ENCODE measurements at places on chromosomes 2 and 18.

DNA sequence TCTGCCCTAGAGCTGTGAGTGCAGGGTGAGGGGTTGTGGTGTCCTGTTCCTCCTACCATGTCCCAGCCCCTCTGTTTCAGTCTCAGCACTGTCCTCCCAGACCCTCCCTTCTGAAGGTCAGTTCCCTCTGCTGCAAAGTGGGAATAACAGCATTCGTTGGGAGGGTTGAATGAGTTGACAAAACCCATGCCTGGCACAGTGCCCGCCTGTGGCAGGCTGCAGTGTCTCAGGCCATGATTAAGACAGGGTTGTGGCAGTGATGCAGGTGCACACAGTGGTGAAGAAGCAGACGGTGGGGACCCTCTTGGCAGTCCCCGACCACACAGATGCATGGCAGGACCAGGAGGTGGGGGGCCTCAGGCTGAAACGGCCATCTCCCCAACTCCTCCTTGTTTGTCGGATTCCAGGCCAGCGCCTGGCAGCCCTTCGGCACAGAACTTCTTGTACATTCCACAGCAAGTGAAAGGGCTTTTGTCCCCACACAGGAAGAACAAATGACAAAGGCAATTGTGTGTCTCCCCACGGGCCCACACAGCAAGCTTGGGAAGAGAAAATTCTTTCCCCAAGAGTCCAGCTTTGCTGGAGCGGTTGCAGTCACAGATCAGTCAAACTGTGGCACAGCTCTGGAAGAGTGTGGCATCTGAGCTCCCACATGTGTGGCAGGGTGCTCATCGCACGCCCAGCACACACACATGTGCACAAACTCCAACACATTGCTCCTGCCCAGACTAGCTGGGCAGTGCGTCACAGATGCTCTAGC lies 92.0 kb upstream of the MSH2 start:
- DNase-seq = no peak

GRCh38 chr18:31097666-31098065 lies 4.6 kb downstream of the DSC2 start:
- DNase-seq = no peak

DNA sequence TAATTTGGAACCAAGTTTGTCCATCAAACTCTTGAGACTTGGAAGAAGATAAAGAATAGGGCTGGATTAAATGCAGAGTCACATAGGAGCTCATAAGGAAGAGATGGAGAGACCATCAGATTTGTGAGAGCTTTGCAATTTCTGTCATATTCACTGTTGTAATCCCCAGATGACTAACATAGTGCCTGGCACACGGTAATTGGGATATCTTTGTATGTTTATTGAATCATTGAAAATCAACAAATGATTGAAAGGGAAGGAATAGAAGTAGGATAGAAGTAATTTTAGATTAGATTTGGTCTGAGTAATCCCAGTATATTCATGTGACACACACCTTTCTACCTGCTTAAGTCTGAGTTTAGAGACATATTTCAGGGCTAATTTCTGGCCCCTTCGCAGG lies 75.4 kb downstream of the LCLAT1 start:
- DNase-seq = no peak

- no peak for DNase-seq
Observed at GRCh38 chr2:16653083-16653375, 12.6 kb downstream of the CYRIA start.

DNA sequence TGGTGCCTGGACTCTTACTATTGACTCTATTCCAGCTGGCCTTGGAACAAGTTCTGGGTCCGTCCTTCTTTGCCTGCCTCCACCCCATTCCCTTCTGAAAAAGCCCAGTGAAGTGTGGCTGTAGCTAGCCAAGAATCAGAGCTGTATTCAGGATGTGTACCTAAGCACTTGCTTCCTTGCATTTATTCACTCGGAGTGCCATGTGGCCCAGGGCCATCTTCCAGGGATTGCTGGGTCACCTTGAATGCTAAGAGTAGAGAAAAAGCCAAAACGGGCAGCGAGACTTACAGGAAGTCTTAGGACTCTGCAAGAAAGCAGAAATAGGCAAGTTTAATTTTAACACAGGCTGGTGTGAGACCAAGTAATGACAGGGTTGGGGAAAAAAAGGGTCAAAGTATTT lies 4.1 kb downstream of the ITGA6 start:
- no peak for DNase-seq

- no peak for DNase-seq
Observed at GRCh38 chr2:143514413-143514812, 385.2 kb downstream of the ARHGAP15 start.

DNA sequence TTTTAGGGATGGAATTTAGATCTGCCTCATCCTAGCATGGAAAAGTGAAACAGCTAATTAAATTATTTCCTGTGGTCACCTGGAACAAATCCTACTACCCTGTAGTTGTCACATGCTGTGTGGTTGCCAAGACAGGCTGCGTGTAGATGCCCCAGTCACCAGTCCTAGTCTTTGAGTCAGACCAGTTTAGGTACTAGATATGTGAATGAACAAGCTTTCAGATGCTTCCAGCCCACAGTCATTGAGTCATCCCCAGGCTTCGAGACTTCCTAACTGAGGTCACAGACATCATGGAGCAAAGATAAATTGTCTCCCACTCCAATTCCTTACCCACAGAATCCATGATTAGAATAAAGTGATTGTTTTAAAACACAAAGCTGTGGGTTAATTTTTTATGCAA lies 35.8 kb upstream of the GRB14 start:
- no peak for DNase-seq

- no peak for DNase-seq
Observed at GRCh38 chr2:162037028-162037795, 36.8 kb downstream of the DPP4 start.

GRCh38 chr2:239399433-239399920 lies 1.3 kb downstream of the HDAC4 start:
- peak; percentile 46 for DNase-seq

DNA sequence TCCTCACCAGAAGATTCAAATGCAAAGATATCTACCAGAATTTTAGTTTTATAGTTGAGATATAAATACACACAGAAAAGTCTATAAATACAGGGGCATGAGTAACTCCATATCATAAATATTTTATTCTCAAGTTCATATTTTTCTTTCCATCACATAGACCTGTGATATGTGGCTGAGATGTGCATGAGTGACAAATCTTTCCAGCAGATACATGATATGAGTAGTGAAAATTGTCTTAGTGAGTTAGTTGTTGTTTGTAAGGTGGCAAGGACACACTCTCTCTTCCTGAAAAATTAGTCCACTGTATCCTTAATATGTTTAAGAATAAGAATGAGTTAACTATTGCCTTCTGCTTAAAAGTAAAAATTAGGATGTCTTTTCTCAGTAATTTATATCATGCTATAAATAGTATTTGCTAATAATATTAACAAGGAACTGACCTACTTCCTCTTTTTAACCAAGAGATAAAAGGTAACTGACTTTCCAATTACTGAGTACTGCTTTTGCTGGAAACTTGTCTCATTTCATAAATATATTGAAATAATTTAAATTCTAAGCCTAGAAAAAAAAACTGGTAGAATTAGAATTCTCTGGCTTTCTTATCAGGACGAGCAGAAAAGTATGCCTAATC lies 85.2 kb upstream of the SESTD1 start:
- no peak for DNase-seq

DNA sequence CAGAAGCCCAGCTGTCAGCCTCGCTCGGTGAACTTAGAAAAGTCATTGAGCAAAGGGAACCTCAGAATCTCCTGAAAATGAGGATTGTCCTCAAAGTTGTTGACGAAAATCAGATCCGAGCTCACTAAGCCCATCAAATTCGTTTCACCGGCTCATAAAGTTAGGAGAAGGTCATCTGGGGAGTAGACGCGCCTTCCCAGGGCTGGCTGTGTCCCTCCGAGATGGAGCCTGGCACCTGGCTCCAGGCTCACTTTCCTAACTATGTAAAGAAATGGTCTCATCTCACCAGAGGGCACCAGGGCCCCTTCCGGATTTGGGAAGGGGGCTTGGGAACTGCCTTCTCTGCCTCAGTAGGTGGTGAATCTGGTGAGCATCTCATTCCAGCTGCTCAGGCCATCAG lies 145.5 kb downstream of the PXDN start:
- DNase-seq = no peak

DNA sequence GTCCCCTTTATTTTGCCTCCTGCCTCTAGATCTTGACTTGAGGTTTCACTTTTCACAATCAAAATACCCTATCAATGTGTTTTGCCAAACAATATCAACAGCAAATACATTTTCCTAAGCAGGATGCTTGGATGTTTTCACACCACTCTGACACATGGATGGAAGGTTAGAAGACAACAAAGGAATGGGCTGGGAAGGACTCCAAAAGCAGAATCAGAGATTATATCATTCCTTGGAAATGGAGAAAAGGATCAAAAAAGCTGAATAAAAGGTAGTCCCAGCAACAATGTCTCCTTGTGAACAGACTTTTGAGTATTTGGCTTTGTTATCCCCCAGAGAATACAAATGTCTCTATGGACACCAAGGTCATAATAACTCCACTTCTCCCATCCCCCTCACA lies 170.8 kb downstream of the ETAA1 start:
- no peak for DNase-seq

DNA sequence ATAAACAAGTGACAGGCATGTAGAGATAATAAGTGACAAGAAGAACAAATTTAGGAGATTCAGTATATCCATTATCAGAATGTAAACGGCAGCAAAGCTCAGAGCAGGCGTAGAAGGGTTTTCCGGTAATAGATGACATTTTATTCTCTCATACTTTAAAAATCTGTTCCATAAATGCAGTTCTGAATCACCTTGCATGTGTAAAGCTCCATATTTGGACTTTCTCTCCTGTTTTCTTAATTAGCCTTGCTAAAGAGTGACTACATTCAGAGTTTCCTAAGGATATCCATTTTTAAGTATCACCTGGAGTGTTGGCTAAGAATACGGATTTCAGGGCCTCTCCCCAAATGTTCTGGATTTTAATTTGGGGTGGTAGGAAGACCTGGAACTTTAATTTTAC lies 122.0 kb downstream of the SPP2 start:
- DNase-seq = no peak

- DNase-seq = no peak
Observed at GRCh38 chr2:232696609-232697058, 497 bp upstream of the GIGYF2 start.

- no peak for DNase-seq
Observed at GRCh38 chr18:54790109-54790508, 38.2 kb upstream of the RAB27B start.

DNA sequence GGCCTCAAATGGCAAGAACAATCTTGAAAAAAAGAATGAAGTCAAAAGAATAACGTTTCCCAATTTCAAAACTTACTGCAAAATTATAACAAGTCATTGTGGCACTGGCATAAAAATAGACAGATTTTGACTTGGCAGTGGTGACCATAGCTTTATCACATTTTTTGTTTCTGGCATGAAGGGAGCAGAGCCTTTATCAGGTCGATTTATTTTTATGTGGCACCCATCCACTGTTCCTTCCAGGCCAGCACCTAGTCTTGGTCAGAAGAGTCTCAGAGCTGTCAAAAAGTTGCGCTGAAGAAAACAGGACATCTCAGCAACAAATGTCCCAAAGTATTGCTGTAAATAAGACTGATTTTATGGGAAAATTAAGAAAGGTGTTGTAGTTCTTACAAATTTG lies 92.4 kb downstream of the TRABD2A start:
- no peak for DNase-seq

GRCh38 chr2:96772903-96773671 lies 12.4 kb downstream of the CNNM4 start:
- no peak for DNase-seq

DNA sequence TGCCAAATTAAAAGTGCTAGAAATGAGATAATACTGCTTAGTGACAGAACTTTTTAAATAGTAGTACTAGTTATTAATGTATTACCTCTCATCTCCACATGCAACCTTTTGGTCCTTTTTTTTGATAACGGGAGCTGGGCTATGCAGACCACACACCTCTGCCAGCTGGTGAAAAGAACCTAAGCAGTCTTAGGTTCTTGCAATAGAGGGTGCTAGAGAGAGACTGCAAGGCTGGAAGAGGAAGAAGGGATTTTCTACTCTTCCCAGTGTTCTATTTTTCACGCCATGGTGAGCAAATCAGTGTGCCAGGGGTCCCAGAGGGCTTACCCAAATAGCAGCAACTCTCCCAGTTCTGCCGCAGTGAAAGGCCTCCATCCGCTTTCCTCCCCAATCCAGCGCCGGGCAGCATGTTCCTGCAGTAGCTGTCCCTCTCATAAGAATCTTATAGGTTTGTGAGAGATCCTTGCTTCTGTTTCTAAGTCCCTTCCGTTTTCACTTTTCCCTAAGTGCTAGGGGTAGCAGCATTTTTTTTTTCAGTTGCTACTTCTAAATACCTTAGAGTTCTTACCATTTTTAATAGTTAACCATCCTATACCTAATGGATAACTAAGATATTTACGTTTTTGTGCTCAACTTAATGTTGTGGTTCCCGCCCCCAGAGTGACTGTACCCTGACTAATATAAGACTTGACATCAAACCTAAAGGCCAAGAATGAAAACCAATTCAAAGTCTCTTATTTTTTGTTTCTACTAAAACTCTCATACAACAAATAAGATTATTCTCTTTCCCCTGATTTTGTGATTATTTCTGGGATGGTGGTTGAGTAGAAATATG lies 69.4 kb upstream of the UBE2E3 start:
- DNase-seq = no peak

DNA sequence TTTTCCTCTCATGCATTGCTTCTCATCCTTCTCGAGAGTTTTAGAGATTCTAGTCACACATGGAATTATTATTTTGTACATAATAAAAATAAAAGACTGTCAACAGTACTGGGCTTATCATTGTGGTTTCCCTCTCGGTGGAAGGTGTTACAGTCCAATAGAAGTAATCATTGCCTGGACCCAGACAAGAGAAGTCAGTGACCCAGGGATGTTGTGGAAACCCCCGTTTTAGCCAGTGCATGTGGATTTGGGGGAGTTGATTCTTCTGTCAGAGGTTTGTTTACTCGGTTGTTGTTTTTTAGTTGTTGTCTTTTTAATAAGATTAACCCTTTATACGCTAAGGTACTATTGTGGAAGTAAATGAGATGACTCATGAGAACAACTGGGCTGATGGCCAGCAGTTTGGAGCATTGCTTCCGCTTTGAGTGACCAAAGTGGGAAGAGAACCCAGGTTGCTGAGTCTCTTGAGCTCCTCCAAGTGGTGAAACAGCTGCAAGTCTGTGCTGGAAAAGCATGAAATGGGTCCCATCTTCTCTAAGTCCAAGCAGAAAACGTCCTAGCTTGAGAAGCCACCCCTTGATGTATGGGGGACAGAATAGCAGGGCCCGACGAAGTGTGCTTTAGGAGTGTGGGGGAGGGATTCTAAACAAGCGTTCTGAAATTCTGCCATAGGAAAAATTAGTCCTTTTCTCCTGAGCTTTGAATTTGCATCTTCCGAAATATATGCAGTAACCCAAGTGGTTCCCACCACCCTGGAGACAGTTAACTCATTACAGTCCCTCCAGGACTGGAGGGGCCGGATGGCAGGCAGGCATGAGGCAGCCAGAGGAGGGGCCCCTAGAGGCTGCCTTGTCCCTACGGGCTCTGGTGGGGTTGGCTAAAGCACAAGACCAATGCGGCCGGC lies 61.8 kb upstream of the GPR45 start:
- peak; percentile 59 for DNase-seq

GRCh38 chr2:223949241-223949840 lies 4.2 kb upstream of the WDFY1 start:
- no peak for DNase-seq

GRCh38 chr2:72731116-72731515 lies 94.7 kb downstream of the EXOC6B start:
- DNase-seq = no peak

- no peak for DNase-seq
Observed at GRCh38 chr2:37569131-37569823, 102.2 kb downstream of the CDC42EP3 start.
